ENCODE measurements at places on chromosomes 3 and 15.

DNA sequence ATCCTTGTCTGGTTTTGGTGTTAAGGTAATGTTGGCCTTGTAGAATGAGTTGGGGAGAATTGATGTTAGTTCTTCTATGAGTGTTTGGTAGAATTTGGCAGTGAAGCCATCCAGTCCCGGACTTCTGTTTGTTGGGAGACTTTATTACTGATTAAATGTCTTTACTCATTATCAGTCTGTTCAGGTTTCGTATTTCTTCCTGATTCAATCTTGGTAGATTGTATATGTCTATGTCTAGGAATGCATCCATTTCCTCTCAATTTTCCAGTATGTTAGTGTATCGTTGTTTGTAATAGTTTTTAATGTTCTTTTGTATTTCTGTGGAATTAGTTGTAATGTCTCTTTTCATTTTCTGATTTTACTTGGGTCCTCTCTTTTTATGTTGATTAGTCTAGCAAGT lies 39.4 kb downstream of the NCK1 start:
- DNase-seq, result no peak

GRCh38 chr3:53139906-53140846 lies 9.9 kb upstream of the RFT1 start:
- no peak for DNase-seq

DNA sequence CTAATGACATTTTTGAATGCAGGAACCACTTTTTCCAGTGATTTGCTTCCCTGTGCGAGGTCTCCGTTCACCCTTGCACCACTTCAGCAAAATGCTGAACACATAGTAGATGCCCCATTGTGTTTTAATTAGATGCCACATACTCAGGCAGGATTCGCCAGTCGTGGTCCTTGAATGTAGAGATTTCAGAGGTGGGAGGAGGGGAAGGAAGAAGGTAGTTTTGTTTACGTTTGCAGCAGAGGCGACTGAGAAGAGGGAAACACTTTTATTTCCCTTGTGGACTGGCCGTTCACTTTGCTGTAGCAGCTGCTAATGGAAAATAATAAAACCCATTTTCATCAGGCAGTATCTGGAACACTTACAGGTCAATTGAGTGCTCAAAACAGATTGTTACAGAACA lies 262.8 kb upstream of the TBL1XR1 start:
- DNase-seq, result no peak

DNA sequence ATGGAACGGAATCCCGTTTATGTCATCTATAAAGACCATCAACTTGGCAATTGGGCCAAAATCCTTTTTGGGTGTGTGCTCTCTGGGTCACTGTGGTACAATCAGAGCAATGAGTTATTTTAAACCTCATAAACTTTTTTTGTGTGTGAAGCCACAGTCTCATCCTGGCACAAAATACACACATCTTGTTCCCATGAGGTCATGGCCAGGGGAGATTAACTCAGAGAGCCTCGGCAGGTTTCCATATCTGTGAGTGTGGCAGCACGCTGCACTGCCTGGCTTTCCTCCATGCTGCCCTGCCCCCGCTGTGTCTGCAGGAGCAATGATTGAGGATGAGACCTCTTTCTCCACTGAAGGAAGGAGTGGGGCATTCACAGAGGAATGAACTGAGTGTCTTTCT lies 54.0 kb upstream of the DLG1 start:
- DNase-seq, result no peak

- DNase-seq, result no peak
Observed at GRCh38 chr3:173583496-173583895, 186.0 kb downstream of the NLGN1 start.

- no peak for DNase-seq
Observed at GRCh38 chr15:91572110-91572509, 281.4 kb upstream of the SLCO3A1 start.

- DNase-seq, result no peak
Observed at GRCh38 chr3:110783541-110783940, 288.1 kb upstream of the NECTIN3 start.

- DNase-seq, result peak; percentile 24
Observed at GRCh38 chr3:123110282-123110975, 43.6 kb downstream of the PDIA5 start.

DNA sequence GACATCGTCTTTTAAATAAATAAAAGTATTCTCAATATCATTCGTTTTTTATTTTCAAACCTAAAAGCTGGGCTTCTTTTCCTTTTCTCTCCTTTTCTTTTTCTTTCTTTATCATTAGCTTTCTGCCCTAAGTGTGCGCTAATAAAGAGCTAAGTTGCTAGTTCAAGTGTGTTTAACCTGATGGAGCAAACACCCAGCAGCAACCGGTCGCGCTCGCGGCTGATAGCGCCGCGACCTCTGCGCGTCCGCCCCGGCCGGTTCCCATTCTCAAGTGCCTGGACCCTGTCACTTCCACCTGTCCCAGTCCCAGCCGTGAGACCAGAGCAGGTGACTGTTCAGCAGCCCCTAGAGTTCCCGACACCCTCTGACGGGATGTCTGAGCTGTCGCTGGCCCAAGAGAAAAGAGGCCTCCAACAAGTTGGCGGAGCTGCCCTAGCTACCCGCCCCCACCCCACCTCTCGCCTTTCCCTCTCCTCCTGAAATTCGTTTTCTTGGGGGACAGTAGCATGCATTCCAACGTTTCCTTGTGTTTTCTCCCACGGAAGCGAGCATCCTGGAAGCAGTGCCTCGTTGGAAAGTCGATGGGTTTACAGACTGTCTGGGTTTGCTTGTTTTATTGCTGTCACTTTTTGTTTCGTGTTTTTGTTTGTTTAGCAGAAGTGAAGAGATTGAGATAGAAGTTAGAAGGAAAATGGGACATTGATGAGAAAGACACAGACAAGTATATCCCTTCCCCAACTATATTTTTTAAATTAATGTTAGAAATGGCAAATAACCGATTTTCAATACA lies 3.1 kb upstream of the MECOM start:
- DNase-seq, result peak; percentile 47

DNA sequence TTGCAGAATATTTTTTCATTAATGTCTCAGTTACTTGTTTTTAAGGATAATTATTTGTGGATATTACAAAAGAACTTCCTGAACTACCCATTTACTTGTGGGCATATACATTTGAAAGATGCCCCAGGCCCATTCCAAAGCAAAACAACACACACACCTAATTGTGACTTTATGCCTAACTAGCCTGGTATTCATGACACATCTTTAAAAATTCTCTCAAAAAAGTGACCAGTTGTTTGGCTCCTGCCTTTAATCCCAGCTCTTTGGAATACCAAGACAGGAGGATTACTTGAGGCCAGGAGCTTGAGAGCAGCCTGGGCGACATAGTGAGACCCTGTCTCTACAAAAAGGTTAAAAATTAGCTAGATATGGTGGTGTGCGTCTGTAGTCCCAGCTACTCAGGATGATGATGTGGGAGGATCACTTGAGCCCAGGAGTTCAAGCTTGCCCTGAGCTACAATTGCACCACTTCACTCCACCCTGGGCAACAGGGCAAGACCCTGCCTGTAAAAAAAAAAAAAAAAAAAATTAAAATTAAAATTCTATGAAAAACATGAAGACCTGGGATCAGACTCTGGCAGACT lies 51.7 kb upstream of the SLC4A7 start:
- no peak for DNase-seq

- no peak for DNase-seq
Observed at GRCh38 chr15:80118956-80119355, 33.8 kb upstream of the FAH start.

- DNase-seq, result no peak
Observed at GRCh38 chr15:78837131-78837530, 25.9 kb upstream of the ADAMTS7 start.

DNA sequence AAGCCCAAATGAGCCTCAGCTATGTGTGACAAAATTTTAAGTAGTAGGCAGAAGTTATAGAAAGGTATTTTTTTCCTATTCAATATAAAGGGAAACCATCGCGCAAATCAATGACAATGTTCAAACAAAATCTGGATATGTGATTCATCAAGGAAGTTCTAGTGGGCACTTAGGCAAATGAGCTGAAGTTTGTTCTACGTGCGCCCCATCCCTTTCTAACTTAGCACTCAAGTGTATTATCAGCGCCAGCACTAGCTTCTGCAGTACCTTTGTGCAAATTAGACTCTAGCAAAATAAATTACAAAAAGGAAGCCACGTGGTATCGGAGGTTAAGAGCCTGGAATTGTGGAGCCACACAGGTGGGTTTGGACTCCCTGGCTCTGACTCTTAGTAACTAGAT lies 91.1 kb downstream of the TBL1XR1 start:
- peak; percentile 38 for DNase-seq

GRCh38 chr3:179948740-179949139 lies 88.0 kb downstream of the PEX5L start:
- DNase-seq, result no peak

DNA sequence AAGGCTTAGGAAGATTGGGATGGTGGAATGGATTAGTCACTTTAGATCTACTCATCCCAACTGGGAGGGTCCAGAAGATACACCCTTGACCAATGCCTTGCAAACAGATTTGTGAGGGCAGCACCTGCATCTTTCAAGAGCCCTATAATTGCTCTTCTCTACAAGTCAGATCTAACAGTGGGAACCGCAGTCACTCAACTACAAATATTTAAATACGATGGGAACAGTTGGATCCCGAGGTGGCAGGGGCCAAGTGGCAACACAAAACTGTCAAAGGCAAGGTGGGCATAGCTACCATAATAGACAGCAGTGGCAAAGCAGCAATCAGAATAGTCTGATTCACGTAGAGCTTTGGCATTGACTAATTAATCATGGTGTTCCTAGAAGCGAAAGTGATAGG lies 152.0 kb downstream of the TBC1D5 start:
- no peak for DNase-seq

DNA sequence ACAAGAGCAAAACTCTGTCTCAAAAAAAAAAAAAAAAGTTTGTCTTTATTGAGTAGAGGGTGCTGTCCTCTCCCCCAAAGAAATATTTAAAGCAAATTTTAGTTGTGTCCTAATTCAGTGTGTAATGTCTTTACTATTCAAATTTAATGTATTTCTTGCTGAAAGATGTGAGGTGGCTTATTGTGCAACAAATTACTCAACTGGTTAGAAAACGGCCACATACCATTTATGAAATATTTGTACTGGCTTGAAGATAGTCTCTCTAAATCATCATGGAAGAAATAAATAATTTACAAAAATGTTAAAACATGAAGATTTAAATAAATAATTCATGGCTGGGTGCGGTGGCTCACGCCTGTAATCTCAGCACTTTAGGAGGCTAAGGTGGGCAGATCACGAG lies 63.0 kb downstream of the SLTM start:
- DNase-seq, result no peak

GRCh38 chr3:120567370-120568201 lies 28.6 kb upstream of the NDUFB4 start:
- peak; percentile 24 for DNase-seq

- no peak for DNase-seq
Observed at GRCh38 chr3:27244374-27244773, 124.8 kb downstream of the NEK10 start.

- no peak for DNase-seq
Observed at GRCh38 chr3:119146578-119147375, 812 bp downstream of the TEX55 start.

DNA sequence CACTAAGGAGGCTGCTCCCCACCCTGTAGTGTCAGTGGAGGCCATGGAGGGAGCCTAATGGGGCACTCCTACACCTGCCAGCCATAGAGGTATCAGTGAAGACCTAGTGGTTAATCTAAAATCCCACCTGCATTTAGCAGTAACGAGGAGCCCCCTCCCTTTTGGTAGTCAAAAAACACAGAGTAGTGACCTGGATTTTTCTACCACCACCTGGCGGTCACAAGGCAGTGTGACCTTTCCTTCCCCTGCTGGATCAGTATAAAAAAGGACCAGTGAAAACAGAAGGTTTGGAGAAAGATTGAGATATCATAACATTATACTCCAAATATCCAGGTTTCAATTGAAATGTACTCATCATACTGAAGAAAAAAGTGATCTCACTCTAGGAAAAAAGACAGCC lies 241.2 kb downstream of the PYDC2 start:
- no peak for DNase-seq

GRCh38 chr15:70772402-70772801 lies 9.0 kb upstream of the UACA start:
- DNase-seq, result no peak

DNA sequence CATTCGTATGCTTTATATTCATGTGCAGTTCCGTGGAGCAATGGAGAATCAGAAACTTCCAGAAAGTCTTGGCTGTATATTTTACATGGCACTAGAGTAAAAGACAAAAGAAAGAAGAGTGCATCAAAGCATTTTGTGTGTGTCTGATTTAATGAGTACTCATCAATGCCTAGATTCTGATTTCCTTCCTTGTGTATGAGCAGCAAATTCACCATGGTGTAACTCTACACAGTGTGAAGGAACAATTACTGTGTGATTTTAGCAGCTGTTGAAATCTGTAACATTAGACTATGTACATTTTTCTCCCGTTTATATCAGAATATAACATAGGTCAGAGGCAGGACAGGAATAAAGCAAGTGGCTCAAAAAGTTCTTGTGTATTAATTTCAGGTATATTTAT lies 102.0 kb upstream of the TSC22D2 start:
- DNase-seq, result no peak

DNA sequence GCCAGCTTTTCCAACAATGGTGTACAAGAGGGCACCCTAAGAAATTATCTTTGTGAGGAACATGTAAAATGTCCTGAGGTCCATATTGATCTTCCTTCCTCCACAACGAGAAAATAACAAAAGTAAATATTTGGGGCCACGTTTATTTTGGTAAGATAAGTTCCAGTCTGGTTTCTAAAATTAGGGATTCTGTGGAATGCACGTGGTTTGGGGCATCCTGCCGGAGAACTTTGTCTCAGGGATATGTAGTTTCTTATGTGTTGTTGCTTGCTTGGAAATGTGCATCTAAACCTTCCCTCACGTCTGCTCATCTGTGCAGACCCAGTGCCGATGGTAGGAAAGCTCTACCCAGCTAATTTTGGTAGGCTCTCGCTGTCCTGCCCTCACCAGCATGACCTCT lies 62.8 kb downstream of the CTDSPL start:
- no peak for DNase-seq

- peak; percentile 79 for DNase-seq
Observed at GRCh38 chr15:31365655-31366127, 39.1 kb downstream of the KLF13 start.

- DNase-seq, result no peak
Observed at GRCh38 chr3:130820976-130821375, 72.9 kb upstream of the ATP2C1 start.

- DNase-seq, result no peak
Observed at GRCh38 chr15:70491641-70492040, 271.7 kb downstream of the UACA start.

DNA sequence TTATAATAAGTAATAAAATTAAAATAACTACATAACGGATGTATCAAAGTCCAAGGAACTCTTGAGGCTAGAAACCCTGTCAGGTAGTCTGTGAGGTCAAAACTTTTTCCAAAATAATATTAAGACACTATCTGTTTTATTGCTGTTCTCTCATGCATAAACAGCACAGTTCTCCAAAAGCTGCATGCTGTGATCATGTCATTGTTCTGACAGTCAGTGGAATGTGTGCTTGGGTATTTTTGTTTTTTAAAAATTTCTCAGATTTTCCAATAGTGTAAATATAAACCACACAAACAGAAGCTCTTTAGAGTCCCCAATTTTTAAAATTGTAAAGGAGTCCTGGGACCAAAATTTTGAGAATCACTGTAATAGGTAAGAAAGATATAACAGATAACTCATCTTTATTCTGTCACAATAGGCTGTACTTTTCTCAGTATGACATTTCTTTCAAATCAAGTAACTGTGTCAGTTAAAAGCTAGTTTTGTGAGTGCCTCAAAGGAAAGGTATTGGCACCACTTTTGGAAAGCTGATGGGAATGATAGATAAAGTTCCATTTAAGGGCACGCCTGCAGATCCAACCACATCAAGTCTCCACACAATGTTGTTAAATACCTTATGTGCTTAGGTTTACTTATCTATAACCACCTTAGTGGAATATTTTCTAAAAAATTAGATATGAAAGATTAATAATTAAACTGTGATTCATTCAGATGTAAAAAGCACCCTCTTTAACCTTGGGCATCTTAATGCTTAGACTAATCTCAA lies 49.3 kb downstream of the CEP152 start:
- DNase-seq, result no peak
